ENCODE measurements at places on chromosomes 2 and 18. TPM values are rescaled to one million over a fixed set of nuclear protein-coding genes. Genes with fewer than 3 reads are reported as not detected.
A peak's percentile ranks its signal among the peaks of the same experiment; 100 is the strongest.

DNA sequence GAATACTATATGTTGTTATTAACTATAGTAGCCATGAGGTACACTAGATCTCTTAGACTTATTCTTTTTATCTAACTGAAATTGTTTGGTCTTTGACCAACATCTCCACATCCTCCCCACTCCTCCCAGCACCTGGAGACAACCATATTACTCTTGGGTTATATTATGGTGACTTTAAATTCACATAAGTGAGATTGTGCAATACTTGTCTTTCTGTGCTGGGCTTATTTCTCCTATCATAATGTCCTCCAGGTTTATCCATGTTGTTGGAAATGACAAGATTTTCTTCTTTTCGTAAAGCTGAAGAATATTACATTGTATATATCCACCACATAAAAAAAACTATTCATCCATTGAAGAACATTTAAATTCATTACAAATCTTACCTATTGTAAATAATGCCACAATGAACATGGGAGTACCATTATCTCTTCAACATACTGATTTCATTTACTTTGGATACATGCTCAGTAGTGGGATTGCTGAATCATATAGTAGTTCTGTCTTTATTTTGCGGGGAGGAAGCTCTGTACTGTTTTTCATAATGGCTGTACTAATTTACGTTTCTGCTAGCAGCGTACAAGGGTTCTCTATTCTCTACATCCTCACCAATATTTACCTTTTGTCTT, 159.2 kb upstream of the SCN7A start:
- H3K27me3 ChIP-seq, result no peaks in the 10 kb centered on the region
- no peak overlapping the region for H3K4me3 ChIP-seq
- DNase-seq, result no peak
- H3K27ac ChIP-seq, result no peak overlapping the region
- no peaks in the 10 kb centered on the region for H3K36me3 ChIP-seq
- no peaks in the 10 kb centered on the region for H3K4me1 ChIP-seq

- DNase-seq, result no peak
- H3K27me3 ChIP-seq, result no peaks in the 10 kb centered on the region
- H3K27ac ChIP-seq, result peak overlapping the region; percentile 84
- no peaks in the 10 kb centered on the region for H3K4me1 ChIP-seq
- no peaks in the 10 kb centered on the region for H3K36me3 ChIP-seq
- peak overlapping the region; percentile 55 for H3K4me3 ChIP-seq
Observed at GRCh38 chr2:152097290-152097800, 1.5 kb downstream of the CACNB4 start.

Gene CPS1
- total RNA-seq, result 10.4 TPM

Gene TMEM200C
- total RNA-seq, result 0.16 TPM

GRCh38 chr2:29657674-29658073, 263.7 kb downstream of the ALK start:
- no peak overlapping the region for H3K4me3 ChIP-seq
- peak overlapping the region; percentile 73 for H3K27ac ChIP-seq
- DNase-seq, result no peak
- H3K36me3 ChIP-seq, result no peaks in the 10 kb centered on the region
- H3K27me3 ChIP-seq, result no peaks in the 10 kb centered on the region

Gene SP5
- 5.8 TPM for total RNA-seq

- no peaks in the 10 kb centered on the region for H3K27me3 ChIP-seq
- no peak overlapping the region for H3K4me3 ChIP-seq
- no peaks in the 10 kb centered on the region for H3K4me1 ChIP-seq
Observed at GRCh38 chr18:48808476-48808875, 142.3 kb downstream of the SMAD7 start.

DNA sequence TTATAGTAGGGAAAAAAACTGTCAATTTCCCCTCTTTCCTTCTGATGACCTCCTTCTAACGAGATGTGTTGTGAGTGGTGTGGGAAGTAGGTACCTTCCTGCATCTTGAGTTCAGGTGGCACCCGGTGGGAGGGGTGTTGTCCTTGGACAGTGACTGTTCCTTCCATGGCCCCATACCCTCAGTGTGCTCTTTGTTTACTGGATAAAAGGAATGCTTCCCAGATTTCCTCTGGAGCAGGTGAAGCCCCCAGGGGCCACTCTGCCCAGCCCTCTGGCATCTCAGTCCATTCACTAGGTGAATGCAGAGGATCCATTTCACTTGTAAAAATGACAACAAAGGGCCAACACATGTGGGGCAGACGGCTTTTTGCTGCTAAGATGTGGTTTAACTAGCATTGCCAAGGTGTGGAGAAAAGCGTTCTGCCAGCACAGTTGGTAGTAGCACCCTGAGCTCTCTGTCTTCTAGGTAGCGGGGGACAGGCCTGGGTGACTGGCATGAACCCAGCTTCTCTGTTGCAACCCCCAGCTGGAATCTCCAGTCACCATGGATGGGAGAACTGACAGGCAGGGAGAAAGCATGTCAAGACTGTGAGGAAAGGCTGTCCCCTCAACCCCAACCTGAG, 6.9 kb downstream of the GDF7 start:
- DNase-seq, result no peak
- H3K4me3 ChIP-seq, result no peak overlapping the region
- no peaks in the 10 kb centered on the region for H3K36me3 ChIP-seq
- no peak overlapping the region for H3K27ac ChIP-seq
- no peaks in the 10 kb centered on the region for H3K4me1 ChIP-seq
- H3K27me3 ChIP-seq, result no peaks in the 10 kb centered on the region

DNA sequence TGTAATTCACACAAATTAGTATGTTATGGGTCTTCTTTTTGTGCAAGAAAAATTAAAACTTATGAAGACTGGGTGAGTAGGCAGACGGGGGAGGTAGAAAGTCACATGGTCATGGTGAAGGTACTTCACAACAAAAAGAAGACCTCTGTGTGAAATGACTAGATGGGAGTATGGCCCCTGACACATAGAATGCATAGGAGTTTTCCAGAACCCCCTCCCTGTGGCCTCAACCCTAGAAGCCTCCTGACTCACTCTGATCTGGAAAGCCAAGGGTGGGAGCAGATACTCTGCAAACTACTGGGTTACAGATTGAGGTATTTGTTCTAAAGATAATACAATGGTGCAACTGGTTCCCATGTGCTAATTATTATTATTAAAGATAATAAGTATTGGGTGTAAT, 23.2 kb downstream of the SATB2 start:
- H3K27ac ChIP-seq, result no peak overlapping the region
- DNase-seq, result no peak
- no peaks in the 10 kb centered on the region for H3K4me1 ChIP-seq
- H3K27me3 ChIP-seq, result no peaks in the 10 kb centered on the region

Data from breast epithelium (tissue), 4 donors.